Fibroblast of the conjunctiva (primary cell): ENCODE measurements at places on chromosomes 4 and X.
A peak's percentile ranks its signal among the peaks of the same experiment; 100 is the strongest.

GRCh38 chr4:141534985-141535384, 101.4 kb upstream of the IL15 start:
- DNase-seq, result no peak

DNA sequence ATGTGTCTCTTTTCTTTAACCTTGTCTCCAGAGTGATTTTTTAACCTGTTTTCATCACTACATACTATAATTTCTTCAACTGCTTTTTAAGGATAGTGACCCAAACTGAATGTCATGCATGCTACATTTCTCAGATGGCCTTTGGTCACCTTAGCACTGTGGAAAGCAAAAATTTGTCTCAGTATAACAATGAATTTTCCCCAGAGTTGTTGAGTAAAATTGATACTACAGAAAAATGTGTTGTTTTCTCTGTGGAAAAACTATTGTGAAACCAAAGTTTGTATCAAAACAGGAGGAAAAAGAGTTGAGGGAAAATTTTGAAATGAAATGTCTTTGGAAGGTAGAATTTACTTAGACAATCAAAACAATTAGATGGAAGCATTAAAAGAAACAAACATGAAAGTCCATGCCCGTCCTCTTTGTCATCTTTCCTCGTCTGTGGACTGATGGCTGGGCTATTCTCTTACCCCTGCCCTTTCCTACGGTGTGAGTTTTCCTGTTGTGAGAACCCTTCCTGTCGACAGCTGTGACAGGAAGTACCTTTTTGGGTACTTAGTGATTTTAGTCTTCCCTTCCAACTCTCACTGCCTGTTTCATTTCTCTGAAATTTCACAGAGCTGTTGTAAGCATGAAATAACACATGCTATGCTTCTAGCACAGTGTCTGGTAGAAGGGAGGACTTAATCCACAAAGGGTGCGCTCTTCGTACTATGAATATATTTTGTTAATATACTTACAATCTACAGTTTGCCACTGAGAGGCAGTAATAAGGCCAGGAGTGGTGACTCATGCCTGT, 50.8 kb downstream of the LRP2BP start:
- DNase-seq, result no peak

DNA sequence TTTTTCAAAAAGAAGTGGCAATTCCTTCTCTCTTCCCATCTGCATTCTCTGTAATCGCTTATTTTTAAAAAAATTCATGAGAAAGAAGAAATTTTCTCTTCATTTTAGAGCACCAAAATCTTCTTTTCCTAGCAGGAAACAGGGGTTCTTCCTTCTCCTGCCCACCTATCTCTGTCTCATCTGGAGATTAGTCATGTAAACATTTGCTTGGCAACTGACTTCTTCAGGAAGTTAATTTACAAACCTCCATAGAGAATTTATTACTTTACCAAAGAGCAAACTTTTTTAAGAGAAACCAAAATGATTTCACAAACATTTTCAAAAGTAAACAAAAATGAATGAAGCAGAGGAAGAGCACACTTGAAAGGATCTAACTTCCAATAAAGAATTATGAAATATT, 13.5 kb downstream of the TTC29 start:
- no peak for DNase-seq

GRCh38 chr4:2075987-2076907, 17.1 kb downstream of the NAT8L start:
- no peak for DNase-seq

- DNase-seq, result no peak
Measured at GRCh38 chrX:121365572-121366161, 318.3 kb downstream of the GLUD2 start.

DNA sequence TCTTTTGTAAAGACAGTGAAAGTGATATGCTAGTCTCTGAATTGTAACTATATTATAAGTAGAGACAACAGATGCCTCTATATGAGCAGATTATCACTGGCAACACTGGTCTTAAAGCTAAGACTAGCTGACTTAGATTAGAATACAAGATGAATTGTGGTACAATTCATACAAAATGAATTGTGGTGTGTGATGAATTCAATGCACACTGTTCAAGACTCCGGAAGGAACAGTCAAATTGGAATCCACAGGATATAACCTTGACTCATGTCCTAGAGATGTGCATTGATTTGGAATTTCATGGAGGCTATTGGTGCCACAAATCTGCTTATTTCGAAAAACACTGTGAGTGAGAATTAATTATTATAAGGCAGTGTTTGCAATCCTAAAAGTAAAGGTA, 701.8 kb downstream of the PCDH7 start:
- DNase-seq, result no peak

- DNase-seq, result peak; percentile 18
Measured at GRCh38 chrX:85084770-85085393, 81.2 kb downstream of the APOOL start.

DNA sequence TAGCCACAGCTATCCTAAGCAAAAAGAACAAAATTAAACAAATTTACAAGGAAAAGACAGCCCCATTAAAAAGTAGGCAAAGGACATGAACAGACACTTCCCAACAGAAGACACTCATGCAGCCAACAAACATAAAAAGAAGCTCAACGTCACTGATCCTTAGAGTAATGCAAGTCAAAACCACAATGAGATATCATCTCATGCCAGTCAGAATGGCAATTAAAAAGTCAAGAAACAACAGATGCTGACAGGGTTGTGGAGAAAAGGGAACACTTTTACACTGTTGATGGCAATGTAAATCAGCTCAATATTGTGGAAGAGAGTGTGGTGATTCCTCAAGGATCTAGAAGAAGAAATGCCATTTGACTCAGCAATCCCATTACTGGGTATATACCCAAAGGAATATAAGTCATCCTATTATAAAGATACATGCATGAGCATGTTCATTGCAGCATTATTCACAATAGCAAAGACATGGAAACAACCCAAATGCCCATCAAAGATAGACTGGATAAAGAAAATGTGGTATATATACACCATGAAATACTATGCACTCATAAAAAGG, 163.0 kb upstream of the TET2 start:
- no peak for DNase-seq

DNA sequence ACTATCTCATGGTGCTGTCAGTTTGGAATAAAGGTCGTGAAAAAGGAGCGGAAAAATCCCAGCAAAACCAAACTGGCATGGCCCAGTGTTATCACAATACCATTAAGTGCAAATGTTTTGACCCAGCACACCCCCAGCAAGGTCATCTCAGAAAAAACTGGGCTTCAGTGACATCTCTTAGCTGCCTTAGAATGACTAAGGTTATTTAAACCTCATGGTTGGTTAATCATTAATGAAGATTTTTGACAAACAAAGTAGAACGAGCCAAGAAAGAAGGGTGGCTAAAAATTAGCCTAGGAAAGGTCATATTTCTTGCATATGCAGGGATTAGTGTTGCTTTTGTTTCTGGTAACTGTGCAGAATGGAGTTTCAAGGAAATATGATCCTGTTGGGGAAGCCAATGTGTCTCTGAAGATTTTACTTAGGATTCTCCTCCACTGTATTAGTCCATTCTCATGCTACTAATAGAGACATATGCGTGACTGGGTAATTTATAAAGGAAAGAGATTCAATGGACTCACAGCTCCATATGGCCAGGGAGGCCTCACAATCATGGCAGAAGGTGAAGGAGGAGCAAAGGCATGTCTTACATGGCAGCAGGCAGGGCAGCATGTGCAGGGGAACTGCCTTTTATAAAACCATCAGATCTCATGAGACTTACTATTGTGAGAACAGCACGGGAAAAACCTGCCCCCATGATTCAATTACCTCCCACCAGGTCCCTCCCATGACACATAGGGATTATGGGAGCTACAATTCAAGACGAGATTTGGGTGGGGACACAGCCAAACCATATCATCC, 83.5 kb downstream of the CHRNA9 start:
- no peak for DNase-seq

DNA sequence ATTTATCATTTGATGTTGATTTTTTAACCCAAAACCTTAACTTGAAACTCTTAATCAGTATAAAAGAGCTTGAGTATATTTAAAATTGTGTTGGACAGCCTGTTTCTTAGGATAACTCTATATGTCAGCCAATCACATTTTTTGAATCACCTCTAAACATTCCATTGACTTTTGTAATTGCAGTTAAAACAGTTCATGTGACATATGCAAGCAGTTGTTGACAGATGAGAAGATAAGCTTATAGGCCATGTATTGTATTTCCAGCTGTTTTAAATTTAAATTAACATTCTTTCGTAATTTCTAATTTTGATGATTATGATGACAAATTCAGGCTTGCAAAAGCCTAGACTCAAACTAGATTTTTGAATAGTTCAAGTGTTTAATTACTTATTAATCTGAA, 17.4 kb downstream of the VEGFC start:
- DNase-seq, result no peak

DNA sequence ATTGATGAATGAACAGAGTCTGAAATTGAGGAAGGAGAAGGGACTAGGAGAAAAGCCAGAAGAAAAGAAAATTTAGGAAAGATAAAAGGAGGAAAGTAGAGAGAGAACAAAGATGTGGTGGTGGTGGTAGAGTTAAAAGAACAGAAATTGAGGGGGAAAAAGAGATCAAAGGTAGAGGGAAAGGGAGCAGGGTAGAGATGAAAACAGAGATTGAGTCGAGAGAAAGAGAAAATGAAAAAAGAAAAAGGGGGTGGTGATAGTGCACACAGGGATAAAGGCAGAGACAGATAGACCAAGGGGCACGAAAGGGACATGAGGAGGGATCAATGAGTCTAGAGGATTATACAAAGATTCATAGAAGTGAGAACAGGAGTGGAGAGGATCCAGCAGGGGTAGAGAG, 3.9 kb downstream of the ALAS2 start:
- DNase-seq, result no peak

- no peak for DNase-seq
Measured at GRCh38 chr4:157226601-157227000, 6.1 kb downstream of the GRIA2 start.

- no peak for DNase-seq
Measured at GRCh38 chr4:40811956-40812355, 62.2 kb downstream of the NSUN7 start.

- DNase-seq, result no peak
Measured at GRCh38 chr4:70838204-70838603, 1.5 kb downstream of the GRSF1 start.

DNA sequence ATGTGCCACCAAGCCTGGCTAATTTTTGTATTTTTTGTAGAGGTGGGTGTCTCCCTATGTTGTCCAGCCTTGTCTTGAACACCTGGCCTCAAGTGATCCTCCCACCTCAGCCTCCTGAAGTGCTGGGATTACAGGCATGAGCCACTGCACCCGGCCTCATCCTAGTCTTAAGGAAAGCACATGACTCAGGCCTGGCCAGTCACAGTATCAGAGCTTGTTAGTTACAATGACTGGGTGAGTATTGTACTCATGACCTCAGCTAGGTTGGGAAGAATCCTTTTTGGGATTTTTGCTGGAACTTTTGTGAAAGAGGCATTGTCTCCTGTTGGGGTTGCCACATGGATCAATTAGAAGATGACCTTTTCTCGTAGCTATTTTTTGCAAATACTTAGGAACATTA, 292.8 kb downstream of the RAPGEF2 start:
- no peak for DNase-seq

DNA sequence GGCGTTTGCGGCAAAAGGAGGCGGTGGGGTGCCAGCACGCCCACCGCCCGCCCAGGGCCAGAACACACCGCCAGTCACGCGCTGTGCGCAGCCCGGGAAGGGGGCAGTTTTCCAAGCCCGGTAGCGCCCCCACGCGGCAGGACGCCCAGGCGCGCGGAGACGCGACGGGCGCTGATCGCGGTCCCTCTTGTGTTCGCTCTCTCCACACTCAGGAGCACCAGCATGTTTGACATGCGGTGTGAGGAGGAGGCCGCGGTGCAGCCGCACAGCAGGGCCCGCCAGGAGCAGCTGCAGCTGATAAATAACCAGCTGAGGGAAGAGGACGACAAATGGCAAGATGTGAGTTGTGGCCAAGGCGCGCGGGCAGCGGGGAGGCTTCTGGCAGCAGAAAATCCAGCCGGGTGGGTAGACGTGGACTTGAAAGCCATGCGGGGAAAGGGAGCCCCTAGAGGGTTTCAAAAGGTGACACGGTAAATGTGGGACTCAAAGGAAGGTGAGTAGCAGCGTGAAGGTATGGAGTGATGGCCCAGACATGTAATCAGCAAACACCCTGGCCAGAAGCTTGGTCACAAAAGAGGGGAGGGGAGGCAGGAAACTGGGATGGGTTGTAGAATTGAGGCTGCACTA, 104.1 kb downstream of the PHOX2B start:
- no peak for DNase-seq

DNA sequence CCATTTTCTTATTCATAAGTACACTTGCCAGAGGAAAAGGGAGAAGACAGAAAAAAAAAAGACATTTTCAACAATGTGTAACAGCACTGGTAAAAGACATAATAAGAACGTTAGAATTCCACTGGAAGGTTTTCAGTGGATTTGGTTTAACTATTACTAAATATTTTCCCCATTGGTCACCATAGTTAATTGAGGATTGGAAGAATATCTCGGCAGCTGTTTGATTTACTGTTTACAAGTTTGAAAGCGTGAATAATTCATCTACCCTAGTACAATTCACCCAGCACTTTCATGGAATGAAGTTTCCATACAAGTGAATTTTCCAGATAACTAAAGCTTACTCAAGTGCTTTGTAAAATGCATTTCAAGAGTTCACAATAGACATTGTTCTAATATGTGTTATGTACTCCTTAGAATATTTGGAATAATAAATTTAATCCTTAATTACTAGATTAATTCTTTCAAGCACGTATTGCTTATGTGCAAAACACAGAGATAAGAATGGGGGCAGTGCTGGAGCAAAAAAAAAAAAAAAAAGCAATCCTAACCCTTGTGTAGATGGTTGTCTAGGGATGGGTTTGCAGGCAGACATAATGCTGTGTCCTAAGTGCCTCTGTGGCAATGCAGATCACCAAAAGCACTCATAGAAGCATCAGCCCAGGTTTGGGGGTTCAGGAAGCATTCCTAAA, 57.1 kb downstream of the ENPEP start:
- DNase-seq, result no peak

GRCh38 chrX:42466332-42467046, 311.5 kb downstream of the PPP1R2C start:
- no peak for DNase-seq

GRCh38 chrX:122512561-122513072, 671.5 kb upstream of the GRIA3 start:
- DNase-seq, result no peak

DNA sequence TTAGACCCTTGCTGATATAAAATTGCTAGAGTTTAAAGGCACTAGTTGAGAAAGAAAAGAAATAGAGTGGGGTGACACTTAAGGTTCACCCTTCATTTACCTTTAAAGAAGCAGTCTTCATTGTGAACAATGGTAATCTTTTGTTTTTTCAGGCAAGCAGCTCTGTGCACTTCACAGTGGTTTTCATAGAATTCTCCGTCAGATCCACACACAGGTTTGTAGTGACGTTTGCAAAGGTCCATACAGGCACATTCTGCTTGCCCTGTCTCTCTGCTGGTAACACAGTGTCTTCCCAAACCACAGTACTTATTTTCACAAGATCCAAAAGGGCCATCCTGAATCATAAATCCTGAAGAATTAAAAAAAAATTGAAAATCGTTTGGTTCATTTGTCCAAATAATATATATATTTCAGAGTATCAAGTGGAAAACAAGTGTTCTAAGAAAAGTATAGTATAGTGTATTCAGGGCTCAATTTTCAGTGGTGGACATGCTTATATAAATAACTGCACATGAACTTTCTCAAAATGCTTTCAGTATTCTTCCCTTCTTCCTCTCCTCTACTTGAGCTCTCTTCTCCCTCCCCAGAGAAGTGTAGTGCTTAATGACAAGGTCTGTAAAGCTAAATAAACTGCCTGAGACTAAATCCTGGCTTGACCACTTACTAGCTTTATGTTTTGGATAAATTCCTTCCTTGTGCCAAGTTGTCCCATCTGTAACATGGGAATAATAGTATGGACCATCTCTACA, 243.3 kb downstream of the FSTL5 start:
- no peak for DNase-seq
